ENCODE measurements at places on chromosomes 7 and 10.

DNA sequence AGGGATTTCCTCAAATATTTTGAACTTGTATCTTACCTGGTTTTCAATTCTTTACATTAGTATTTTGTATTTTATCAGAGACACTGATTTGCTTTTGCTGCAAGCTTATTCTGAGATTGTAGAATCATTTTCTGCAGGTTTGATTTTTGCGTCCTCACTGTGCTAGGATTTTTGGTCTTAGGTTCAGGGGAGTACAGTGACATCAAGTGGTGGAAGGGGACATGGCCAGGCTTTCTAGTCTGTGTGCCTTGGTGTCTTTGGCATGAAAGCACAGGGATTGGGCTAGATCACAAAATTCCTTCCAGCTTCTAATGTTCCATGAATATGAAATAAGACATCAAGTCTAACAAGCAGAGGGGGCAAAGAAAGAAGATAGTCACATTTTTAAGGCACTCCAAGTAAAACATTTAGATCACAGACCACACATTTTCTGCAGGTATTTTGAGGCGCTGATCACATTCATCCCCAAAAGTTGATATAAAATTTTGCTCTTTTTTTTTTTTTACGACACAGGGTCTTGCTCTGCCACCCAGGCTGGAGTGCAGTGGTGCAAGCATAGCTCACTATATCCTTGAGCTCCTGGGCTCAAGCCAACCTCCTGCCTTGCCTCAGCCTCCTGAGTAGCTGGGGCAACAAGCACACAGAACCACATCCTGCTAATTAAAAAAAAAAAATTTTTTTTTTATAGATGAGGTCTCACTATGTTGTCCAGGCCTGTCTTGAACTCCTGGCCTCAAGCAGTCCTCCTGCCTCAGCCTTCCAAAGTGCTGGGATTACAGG lies 124.4 kb downstream of the PON1 start:
- DNase-seq: peak; percentile 86

GRCh38 chr7:81420526-81421226 lies 349.2 kb downstream of the HGF start:
- DNase-seq: peak; percentile 51

GRCh38 chr7:102426268-102427018 lies 6.9 kb upstream of the ORAI2 start:
- DNase-seq: no peak

GRCh38 chr7:143351574-143351973 lies 10.9 kb downstream of the FAM131B start:
- DNase-seq: no peak

DNA sequence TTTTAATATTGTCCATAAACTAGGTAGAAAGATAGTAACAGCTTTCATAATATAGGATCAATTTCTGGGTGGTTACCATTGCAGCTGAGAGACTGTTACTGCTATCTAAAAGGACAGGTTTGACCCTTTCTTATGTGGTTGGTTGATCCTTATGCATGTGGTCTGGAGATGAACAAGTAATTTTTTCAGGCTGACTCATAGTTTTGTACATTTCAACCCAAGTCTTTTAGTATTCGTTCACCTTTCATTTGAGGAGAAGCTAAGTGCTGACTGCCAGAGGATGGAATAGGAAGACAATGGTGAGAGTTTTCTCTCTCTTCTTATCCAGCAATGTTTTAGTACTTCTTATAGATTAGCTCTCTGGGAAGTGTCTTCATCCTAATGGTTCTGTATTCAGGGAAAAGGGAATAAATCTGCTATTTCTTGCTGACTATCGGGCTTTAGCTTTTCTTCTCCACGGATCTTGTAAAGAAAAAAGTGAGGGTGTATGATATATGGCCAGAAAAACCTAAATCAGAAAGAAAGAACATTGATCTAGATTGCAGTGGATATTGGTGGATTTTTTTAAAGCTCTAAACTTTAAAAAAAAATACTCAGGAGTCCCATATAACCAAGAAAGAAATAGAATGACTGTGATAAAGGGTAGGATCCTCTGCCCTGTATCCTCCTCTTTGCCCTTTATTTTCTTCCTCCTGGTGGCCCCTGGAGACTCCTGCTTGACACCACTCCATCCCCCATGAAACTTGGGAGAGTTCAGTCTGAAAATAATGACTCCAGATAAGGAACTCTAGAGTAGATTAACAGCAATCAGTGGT lies 88.0 kb downstream of the CPED1 start:
- no peak for DNase-seq

- DNase-seq: no peak
Measured at GRCh38 chr7:30206491-30206890, 71.7 kb downstream of the MTURN start.

DNA sequence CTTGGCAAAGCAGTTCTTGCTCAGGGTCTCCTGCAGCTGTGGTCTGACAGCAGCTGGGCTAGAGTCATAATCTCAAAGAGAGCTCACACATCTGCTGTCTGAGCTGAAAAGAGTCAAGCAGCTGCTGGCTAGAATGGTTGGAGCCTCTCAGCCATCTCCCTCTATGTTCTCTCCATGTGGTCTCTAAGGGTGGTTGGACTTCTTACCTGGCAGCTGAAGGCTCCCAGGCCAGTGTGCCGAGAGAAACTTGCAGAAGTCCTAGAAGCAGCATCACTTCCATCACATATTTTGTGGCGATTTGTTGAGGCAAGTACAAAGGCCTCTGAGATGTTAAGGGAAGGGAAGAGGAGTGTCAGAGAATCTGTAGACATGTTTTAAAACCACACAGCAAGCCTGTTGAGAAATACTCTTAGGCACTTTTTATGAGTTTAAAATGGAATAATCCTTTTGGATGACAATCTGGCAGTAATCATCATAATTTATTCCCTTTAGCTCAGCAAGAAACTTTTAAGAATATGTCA lies 93.2 kb downstream of the REEP3 start:
- peak; percentile 61 for DNase-seq

DNA sequence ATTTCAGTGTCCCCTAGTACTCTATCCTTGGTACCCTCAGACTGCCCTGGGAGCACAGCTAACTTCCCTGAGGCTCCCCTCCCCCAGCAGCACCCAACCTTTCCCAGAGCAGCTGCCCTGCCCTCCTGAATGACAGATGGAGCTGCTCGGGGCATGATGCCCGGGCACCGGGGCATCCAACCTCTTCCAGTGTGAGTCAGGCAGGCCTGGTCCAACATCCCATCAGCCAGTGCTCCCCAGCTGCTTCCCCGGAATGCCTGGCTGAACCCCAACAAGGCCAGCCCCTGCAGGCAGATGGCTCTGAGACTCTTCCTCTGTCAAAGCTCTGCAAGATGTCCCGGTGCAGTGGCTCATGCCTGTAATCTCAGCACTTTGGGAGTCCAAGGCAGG lies 11.9 kb upstream of the TSPAN15 start:
- DNase-seq: peak; percentile 45

Data from muscle of arm (tissue), 14 donors.